ENCODE measurements at places on chromosomes 7 and 10.

DNA sequence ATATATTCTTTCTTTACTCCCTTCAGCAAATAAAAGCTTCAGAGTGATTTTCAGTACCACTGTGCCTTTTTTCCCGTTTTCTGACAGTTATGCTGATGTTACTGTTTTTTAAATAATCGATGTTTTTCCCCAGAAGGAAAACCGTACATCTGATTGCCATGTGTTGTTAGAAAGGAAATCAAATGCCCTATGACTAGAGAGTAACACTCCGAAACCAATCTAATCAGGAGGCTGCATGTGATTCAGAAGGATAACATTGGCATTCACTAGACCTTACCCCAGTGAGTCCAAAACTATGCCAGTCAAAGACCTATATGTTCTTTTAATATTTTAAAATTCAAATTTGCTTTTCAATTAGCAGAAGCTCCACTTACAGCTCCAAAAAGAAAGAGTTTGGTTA, 116.3 kb downstream of the TMEM26 start:
- DNase-seq = no peak

DNA sequence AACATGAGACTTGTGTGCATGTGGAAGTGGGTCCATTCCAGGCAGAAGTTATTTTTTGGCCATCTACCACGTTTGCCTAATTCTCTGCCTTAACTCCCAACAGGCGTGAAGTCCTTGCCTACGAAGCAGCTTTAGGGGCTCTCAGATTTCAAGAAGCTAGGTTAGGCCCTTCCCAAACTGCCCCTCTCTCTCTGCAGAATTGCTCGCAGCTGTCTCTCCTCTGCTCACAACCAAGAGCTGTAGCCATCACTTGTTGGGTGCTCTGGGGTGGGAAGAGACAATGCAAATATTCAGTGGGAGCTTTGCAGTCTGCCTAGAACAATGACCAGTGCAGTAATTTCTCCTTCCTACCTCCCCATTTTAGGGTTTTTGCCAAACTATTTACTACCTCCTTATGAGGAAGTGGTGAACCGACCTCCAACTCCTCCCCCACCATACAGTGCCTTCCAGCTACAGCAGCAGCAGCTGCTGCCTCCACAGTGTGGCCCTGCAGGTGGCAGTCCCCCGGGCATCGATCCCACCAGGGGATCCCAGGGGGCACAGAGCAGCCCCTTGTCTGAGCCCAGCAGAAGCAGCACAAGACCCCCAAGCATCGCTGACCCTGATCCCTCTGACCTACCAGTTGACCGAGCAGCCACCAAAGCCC, 24.9 kb downstream of the CYP17A1 start:
- no peak for DNase-seq

DNA sequence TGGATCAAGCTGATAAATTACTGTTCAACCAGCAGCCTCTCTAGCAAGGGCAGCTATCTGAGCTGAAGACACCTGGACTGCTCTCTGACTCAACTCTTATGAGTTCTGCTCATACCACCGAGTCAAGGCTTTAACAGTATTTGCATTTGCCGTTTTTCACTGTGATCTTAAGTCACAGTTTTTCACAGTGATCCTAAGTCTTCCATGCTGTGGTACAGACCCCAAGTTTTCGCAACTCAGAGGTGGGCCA, 31.3 kb downstream of the PIP4K2A start:
- no peak for DNase-seq

GRCh38 chr10:95558593-95559320, 2.4 kb downstream of the SORBS1 start:
- no peak for DNase-seq

- no peak for DNase-seq
These were observed 65.1 kb downstream of the PAXIP1 start for GRCh38 chr7:154937837-154938236.

GRCh38 chr7:30757342-30757692, 5.4 kb downstream of the INMT start:
- DNase-seq = no peak

GRCh38 chr7:153829525-153829924, 222.7 kb upstream of the DPP6 start:
- DNase-seq = no peak

- no peak for DNase-seq
These were observed 42.0 kb upstream of the PPP2R2D start for GRCh38 chr10:131858583-131859340.

DNA sequence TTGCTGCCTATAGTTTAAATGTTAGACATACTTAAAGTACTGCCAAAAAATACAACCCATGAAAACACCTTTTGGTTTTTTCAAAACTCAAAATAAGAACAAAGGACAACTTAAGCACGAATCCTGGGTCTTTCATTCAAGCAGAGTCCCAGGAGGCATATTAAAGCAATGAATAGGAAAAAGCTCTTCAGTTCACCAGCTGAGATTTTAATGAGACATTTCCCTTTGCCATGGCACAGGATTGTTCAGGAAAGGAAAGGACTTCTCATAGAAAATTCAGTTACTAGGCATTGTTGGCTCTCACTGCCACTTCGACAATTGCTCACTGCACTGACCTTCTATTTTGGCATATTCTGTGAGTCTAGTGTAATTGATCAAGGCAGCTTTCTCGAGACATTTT, 133.5 kb upstream of the FEZF1 start:
- no peak for DNase-seq

DNA sequence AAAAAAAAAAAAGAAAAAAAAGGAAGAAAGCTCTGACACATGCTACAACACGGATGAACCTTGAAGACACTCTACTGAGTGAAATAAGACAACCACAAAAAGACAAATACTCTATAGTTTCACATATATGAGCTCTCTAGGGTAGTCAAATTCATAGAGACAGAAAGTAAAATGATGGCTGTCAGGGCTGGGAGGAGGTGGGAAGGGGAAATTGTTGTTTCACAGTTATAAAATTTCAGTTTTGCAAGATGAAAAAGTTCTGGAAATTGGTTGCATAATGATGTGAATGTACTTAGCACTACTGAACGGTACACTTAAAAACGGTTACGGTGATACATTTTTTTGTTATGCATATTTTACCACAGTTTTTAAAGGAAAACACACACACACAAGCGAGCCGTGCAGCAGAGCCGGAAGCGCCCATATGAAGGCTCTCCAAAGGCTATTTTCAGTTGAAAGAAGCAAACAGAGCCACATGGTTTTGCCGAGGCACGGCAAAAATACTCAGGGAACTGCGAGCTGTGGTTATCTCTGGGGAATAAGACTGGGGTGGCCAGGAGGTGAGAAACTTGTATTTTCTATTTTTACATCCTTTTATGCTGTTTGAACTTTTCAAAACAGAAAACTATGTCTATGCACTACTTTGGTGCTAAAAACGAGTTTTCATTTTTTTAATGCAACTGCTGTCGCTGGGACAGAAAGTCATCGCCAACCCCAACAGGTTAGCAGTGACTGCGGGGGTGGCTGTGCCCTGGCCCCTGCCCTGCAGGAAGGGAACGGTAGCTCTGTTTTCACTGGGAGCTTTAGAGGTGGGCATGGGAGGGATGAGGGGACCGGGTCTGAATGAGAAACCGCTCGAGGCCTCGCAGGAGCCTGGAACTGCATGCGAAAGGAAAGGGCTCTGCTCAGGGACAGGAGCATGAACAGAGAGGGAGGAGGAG, 132.9 kb downstream of the OAT start:
- no peak for DNase-seq

GRCh38 chr10:129951101-129951969, 12.7 kb downstream of the EBF3 start:
- no peak for DNase-seq

GRCh38 chr10:76113952-76114351, 682.5 kb downstream of the LRMDA start:
- no peak for DNase-seq

- DNase-seq = no peak
These were observed 286.4 kb upstream of the MEOX2 start for GRCh38 chr7:15972862-15973275.

DNA sequence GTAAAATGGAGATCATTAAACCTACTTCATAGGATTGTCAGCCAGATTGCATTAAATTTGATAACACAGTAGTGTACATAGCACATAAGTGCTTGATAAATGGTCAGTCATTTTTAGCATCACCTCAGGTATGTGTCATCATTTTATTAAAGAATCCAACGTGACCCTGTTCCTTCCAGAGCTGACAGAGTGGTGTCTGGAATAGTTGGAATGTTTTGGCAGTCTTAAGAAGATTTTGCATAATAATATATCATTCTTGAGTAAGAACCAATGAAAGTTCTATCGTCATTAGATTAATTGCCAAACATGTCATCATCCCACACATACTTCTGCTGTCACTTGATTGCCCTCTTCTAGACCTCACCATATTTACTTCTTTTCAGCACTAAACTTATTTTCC, 451.4 kb upstream of the POM121L12 start:
- DNase-seq = no peak
